NCI-H1694 treated with DMSO at 0.1 percent for 48 hours (cell line): ENCODE measurements at places on chromosomes 13 and 19.

DNA sequence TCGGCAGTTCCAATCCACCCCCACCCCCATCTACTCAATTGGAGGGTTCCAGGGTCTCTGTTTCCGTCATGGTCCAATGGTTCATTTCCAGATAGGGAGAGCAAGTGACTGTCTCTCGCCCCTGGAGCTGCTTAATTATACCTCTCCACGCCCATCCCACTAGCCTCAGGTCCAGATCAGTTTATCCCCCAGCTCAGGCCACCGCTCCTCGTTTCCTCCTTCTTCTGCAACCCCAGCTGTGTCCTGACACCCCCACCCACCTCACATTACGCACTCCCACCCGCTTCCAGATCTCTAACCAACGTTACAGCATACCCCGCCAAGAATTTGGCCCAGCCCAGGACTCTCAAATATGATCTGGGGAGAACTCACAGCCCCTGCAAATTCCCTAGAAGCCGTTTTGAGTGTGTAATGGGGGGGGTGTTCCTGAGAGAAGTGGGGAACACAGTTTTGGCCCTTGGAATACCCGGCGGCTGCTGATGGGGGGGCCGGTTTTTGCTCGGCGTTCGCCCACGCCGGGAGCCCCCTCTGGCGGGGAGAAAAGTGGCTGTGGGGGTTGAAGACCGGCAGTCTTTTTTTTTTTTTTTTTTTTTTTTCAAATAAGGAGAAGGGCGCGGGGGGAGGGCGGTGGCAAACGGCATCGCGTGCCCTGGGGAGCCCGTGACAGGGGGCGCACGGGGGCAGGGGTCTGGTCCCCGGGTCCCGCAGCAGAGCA is 1.7 kb upstream of the PDE4A start:
- DNase-seq, result no peak

DNA sequence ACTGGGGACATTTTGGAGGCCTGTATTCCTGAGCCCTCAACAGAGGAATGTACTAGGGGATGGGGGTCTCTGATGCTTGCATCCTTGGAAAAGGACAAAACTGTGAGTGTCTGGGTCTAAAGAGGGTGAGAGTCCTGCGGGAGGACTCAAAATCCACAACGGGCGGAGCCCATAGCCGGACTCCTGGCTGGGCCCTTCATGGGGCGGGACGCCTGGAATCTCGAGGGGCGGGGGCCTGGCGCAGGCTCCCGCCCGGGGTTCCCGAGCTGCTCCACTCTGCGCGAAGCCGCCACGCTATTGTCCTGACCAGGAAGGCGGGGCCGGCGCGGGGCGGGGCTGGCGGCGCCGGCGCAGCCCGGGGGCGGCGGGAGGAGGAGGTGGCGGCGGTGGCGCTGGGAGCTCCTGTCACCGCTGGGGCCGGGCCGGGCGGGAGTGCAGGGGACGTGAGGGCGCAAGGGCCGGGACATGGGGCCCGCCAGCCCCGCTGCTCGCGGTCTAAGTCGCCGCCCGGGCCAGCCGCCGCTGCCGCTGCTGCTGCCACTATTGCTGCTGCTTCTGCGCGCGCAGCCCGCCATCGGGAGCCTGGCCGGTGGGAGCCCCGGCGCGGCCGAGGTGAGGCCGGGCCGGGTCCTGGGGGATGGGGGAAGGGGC is at the start of gene APLP1:
Gene APLP1, plus strand, starts transcription at position 403 of the 651 bp plus-strand sequence. Its CDS starts 63 bp downstream, at position 466.
- DNase-seq, result peak; percentile 58

DNA sequence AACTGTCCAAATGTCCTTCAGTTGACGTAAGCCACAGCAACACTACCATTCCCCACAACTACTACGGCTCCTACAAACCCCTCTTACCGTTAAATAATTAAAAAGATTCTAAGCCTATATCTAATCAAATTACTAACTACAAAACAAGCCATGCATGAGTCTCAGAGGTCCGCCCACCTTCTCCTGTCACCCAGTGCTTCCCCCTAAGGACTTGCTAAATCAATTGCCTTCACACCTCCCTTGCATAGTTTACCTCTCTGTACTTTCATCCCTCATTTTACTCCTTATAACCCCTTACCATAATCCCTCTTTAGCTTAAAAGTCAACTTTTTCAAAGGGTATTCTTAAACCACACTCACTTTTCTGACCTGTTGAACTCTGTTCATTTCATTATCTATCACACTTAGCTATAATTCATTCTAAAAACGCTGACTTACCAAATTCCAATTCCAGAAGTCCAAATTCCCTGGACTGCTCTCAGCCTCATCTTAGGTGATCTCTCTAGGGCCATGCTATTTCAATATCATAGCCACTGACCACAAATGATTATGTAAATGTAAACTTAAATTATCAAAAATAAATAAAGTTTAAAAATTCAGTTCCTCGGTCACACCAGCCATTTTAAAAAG is 187.8 kb downstream of the DIAPH3 start:
- DNase-seq, result no peak

- no peak for DNase-seq
These were observed 512.8 kb downstream of the UQCRFS1 start for GRCh38 chr19:28700176-28700575.

- no peak for DNase-seq
These were observed 291.8 kb downstream of the HS6ST3 start for GRCh38 chr13:96381681-96382080.
